BE2C (cell line): ENCODE measurements at places on chromosomes 1 and 21.
A peak's percentile ranks its signal among the peaks of the same experiment; 100 is the strongest.

GRCh38 chr1:91643431-91643830 is 142.8 kb downstream of the CDC7 start:
- DNase-seq, result no peak

DNA sequence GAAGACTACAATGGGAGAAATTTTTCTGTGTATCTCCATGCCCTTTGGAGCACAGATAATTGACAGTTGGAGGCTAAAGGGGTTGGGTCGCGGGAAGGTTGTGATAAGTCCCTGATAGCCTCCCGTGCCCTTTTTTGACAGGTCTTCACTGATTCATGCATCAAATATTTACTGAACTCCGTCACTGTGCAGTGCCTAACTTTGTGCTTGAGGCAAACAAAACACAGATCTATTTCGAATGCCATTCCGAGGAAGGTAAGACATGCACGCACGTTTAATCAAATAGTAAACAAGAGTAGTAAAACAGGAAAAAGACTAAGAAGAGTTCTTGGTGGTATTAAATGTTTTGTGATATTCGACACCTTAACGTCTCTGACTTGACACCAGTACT is 494 bp upstream of the PIP5K1A start:
- DNase-seq, result no peak

DNA sequence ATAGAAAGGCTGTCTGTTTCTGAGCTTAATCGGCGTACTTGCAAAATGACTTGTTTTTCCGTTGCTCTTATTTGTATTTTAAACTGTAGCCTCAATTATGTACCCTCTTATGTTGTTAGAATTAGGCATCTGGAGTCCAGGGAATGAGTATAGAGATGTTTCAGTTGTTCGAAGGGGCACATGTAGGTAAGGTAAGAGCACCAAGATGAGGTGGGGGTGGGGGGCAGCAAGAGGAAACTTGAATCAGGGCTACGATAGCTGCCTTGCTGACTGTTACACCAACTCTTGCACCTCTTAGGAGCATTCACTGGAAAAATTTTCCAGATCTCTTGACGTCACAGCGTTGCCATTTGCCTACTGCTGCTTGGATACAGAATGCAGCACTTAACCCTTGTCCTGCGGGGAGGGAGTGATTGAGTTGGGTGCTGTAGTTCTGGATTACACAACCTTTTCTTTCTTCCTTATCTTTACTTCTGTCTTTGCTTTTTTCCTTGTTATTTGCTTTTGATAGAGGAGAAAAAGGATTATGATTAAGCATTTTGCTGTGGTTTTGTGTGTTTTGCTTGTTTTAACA is 3.2 kb downstream of the ATP1B1 start:
- peak; percentile 76 for DNase-seq

- DNase-seq, result no peak
These were observed 26.7 kb upstream of the C8B start for GRCh38 chr1:56992318-56993125.

GRCh38 chr1:27366113-27366410 is 699 bp downstream of the MAP3K6 start:
- peak; percentile 88 for DNase-seq
